ENCODE measurements at places on chromosomes 4 and X.
A peak's percentile ranks its signal among the peaks of the same experiment; 100 is the strongest.

- no peak for DNase-seq
These were observed 1002.7 kb upstream of the PABPC4L start for GRCh38 chr4:135204311-135204710.

DNA sequence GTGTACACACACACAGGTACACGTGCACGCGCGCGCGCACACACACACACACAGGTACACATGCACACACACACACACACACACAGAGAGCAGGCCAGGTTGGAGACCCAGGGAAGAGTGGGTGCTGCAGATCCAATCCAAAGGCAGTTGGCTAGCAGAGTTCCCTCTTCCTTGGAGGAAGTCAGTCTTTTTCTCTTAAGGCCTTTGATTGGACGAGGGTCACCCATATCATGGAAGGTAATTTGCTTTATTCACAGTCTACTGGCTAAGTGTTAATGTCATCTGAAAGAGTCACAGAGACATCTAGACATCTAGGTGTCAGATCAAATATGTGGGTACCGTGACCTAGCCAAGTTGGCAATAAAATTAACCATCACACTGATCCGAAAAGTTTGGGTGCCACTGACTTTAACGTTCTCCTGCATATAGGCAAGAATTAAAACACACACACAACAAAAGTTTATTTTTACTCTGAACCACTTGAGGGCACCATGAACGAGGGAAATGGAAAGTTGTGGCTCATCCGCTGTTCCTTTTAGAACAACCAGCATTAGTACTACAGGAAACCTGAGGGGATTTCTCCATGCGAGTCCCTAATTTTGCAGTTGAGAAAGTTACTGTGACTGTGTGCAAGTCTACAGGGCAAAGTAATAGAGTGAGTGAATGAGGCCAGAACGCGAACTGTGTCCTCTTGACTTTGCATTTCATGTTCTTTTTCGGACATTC lies 66.0 kb upstream of the STOX2 start:
- DNase-seq, result no peak

GRCh38 chr4:121950680-121951520 lies 960 bp downstream of the TRPC3 start:
- DNase-seq, result no peak

- DNase-seq, result no peak
These were observed 854 bp downstream of the RNF113A start for GRCh38 chrX:119870626-119871131.

- DNase-seq, result no peak
These were observed 56.7 kb downstream of the ANK2 start for GRCh38 chr4:113106108-113106507.

DNA sequence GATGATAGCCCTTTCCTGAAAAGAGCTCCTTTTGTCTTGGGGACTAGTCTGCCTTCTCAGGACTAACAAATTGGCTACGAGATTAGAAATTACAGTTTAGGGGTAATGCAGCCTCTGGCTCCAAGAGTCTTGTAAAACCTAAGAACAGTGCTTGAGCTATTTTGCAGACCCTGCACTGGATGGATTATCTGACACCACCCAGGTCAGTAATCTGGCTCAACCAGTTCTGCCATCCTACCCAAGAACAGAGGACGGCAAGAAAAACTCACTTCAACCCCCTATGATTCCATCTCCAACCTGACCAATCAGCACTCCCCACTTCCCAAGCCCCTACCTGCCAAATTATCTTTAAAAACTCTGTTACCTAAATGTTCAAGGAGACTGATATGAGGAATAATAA lies 225.1 kb downstream of the FAM47A start:
- no peak for DNase-seq

DNA sequence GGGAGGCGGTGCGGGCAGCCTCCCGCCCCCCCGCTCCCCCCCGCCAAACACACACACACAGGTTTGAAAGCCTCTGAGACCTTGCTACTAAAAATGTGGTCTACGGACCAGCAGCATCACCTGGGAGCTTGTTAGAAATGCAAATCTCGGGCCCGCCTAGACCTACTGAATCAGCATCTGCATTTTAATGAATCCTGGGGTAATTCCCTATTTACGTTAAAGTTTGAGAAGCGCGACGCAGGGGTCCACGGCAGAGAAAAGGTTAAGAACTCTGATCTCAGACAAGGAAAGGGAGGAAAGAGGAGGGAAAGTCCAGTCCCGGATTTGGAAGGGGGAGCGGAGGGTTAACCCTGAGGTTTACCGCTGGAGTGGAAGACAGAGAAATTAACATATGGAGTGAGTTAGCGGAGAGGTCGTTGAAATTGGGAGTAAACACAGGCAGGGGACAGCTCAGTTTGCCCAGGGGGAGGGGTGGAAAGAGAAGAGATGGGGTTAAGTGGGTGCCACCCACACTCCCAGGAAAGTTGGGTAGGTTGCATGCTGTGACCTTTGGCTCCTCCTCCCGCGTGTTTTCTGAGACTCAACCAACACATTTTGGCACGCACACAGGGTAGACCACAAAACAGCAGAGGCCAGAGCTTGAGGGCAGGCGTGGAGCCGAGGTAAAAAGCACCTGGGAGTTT lies 483.6 kb downstream of the BCOR start:
- DNase-seq, result no peak

- no peak for DNase-seq
These were observed 10.1 kb upstream of the FGG start for GRCh38 chr4:154622598-154622997.

- DNase-seq, result no peak
These were observed 65.4 kb downstream of the SOX3 start for GRCh38 chrX:140439476-140439875.

- no peak for DNase-seq
These were observed 2362.4 kb upstream of the TENM3 start for GRCh38 chr4:179880756-179881155.

- no peak for DNase-seq
These were observed 284.2 kb downstream of the RCHY1 start for GRCh38 chr4:75229806-75230570.

- no peak for DNase-seq
These were observed 6.9 kb downstream of the CLCN3 start for GRCh38 chr4:169627307-169627706.

DNA sequence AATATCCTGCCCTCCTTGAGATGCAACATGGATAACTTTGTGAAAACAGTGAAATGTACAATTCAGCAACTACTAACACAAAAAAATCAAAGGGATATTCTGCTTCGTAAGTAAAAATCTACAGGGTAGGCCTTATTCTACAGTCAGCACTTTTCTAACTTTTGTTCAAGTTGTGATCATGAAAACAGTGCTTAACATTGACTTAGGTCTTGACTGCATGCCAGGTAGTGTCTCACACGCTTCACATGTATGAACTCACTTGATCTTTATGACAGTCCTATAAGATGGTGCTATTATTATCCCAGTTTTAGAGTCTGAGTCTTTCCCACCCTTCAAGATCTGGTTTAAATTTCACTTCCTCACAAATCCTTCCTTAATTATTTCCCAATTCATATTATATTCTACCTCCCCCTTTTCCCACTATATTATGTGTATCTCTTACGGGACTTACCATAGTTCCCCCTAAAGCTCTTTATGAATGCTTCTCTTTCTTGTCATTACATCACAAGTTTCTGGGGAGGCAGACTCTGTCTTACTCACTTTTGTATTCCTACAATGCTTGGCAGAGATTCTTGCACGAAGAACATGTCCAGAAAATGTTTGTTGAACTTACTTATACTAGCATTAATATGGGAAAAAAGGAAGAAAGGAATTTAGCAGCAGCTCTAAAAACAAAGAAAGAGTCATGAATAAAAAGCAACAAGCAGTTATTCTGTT lies 179.8 kb downstream of the SCFD2 start:
- DNase-seq, result no peak

- DNase-seq, result no peak
These were observed 4.5 kb upstream of the PPP2R2C start for GRCh38 chr4:6476893-6477292.

DNA sequence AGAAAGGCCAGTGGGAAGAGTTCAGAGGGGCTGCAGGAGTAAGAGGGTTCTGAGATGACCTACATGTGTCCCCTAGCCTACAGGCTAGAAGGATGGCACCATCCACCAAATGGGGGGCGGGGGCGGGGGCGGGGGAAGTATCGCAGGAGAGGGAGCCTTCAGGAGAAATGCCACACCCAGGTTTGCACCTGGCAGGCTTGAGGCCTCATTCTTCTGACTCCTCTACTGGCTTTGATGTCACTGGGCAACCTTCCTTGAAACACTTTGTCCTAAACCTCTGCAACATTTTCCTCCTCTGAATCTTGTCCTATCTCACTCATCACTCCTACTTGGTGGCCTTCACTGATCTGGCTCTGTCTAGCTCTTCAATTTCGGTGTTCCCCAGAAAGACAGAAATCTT lies 24.0 kb downstream of the CD99L2 start:
- DNase-seq, result no peak

DNA sequence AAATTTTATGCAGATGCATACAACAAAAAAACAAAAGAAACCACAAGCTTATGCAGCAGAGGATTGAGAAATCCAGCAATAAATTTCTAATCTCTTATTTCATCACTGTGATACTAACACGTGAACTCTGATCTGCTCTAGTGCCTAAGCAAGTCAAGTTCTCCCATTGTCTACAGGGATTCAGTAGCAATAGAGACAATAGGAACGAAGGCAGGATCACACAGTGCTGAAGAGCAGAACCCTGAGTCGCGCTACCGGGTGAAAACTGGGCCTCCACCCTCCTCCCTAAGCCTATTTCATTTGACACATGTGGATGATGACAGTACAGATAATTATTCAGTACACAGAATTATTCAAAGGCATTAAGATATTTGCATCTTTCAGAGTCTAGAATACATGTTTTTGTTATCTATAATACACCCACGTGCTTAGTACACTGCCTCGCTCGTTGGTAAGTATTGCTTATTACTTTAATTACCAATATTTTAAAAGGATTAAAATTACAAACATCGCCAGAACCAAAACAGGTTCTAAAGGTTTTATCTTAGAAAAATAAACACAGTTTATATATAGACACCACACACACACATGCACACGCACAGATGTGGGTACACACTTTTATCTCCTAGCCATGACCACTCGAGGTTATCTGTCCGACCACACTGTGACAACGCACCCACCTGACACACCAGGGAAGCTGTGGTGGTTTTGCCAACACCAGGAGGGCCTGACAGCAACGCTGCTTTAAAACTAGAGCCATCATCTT lies 60.1 kb downstream of the RFC1 start:
- DNase-seq, result no peak

- DNase-seq, result no peak
These were observed 126.8 kb downstream of the CLCN5 start for GRCh38 chrX:50049228-50049627.

DNA sequence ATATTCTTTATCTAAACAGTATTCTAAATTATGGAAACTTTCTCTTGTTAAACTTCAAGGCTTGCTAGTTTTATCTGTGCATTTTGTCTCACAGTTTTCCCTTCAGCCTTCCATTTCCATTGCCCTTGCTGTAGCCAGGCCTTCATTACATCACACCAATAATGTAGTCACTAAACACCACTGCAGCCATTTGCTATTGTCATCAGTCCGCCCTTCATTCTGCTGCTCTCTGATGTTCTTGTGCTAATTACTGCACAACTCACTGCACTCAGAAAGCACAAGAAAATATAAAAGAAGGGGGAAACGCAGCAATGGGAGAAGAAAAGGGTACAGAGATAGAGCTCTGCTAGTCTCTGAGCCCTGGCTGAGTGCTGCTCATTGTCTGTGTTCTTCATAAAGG lies 239.6 kb upstream of the FSTL5 start:
- no peak for DNase-seq

- DNase-seq, result no peak
These were observed 2.6 kb downstream of the DTHD1 start for GRCh38 chr4:36283912-36284465.

- DNase-seq, result no peak
These were observed 16.6 kb downstream of the CLCN4 start for GRCh38 chrX:10173331-10173900.

GRCh38 chr4:158667651-158668198 lies 4.0 kb downstream of the C4orf46 start:
- DNase-seq, result no peak

DNA sequence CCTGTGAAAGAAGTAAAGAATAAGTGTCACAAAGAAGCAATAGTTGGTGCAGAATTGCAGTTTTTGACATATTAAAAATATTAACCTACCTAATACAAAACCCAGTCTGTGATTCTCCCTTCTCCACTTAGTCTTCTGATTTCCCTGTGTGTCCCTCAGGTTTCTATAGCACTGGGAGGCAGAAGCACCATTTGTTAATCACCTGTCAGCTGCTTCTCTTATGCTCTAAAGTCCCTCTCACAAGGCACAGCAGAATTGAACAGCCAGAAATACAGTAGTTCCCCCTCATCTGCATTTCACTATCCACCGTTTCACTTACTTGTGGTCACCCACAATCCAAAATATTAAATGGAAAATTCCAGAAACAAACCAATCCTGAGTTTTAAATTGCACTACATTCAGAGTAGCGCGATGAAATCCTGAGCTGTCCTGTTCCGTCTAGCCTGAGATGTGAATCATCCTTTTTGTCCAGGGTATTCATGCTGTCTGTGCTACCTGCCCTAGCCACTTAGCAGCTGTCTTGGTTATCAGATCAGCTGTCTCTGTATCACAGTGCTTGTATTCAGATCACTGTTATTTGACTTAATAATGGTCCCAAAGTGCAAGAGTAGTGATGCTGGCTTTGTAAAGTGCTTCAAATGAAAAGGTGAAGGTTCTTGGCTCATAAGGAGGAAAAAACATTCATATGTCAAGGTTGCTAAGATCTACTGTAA lies 984.1 kb upstream of the GRID2 start:
- DNase-seq, result no peak

DNA sequence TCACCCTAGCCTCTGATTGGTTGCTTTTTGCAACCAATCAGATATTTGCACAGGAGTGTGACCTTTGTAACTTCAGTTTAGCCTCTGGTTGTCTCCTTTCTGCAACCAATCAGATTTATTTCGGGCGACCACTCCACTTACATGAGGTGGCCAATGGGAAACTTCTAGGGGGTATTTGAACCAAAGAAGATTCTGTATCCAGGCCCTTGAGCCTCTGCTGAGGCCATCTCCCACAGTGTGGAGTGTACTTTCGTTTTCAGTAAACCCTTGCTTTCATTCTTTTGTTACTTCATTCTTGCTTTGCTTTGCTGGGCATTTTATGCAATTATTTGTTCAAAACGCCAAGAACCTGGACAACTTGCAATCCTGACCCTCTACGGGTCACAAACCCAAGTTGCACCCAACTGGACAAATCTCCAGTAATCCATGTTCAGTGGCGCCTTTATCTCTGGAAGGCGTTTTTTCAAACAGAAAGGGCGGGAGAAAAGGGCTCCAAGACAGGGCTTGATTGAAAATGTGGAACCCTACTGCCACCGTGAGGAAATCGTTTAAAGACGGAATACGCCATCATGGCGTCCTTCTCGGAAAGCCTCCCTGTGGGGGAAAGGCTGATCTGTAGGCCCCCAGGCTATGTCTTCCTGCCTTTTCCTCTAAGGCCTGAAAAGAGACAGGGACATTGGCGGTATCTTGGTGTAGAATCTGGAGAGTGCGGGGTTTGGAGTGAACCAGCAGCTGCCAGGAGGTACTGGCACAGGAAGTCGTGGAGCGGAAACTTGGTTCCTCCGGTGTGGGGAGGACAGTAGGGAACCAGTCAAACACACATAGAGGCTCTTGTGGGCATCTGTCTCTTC lies 184.6 kb downstream of the OR13H1 start:
- no peak for DNase-seq

- DNase-seq, result peak; percentile 85
These were observed at the start of gene SCD5 for GRCh38 chr4:82798168-82799005. Gene SCD5 (minus strand): TSS chr4:82798796. CDS start chr4:82798537, 259 bp downstream.

Data from GM18507 (cell line).